ENCODE measurements at places on chromosomes 12 and 14.
A peak's percentile ranks its signal among the peaks of the same experiment; 100 is the strongest.

DNA sequence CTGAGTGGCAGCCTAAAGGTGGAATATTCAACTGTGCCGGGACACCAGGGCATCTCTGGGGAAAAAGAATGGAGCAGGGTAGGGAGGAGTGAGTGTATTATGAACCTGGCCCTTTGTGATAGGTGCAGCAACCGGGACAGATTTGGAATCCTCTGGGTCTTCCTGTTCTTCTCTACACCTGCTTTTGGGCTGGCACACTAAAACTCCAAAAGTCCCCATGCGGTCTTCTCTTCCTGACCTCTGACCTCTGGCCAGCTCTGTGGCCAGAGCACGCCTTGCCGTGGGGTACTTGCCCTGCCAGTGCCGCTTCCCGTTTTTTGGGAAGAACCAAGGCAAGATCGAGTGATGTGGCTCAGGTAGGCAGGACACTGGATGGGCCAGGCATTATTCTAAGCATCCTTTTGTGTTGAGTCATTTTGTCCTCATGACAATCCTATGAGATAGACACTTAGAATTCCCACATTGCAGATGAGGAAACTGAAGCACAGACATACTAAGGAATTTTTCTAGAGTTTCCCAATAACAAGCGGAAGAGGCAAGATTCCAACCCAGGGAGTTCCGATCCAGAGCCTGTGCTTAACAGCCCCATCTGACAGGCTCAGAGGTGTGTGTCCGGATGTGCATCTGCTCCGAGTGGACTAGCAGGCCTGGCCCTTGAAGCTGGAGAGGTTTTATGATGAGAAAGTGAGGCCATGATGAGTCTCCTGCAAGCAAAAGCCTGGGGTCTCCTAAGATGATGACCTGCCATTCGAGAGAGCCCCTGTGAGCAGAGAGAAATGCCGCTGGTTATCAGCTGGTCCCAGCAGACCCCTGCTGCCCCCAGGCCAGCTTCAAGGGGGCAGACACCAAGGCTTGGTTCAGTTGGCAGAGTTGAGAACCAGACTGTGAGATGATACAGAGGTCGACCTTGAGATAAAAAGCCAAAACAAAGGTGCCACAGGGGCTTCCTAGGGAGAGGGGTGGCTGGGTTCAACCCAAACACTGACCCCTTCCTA, 67.9 kb upstream of the ESRRB start:
- DNase-seq, result no peak

- DNase-seq, result no peak
Measured at GRCh38 chr14:78710963-78711362, 540.8 kb downstream of the NRXN3 start.

DNA sequence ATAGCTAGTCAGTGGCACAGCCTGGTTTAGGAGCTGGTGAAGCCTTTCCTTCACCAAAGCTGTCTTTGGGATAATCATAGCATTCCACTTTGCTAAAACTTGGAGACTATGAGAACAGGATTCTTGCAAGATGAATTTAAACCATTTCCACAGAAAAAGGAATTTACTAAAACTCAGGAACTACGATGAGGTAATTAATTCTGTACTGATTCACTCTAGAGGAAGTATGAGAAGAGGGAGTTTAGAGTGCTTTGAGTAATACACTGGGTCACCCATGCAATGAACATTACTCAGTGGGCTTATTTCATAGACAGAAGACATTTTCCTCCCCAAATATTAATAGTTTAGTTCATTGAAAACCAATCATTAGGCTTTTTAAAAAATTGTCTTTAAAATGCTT, 73.0 kb downstream of the RMST start:
- no peak for DNase-seq

GRCh38 chr14:76123426-76124225, 28.1 kb upstream of the GPATCH2L start:
- DNase-seq, result no peak

DNA sequence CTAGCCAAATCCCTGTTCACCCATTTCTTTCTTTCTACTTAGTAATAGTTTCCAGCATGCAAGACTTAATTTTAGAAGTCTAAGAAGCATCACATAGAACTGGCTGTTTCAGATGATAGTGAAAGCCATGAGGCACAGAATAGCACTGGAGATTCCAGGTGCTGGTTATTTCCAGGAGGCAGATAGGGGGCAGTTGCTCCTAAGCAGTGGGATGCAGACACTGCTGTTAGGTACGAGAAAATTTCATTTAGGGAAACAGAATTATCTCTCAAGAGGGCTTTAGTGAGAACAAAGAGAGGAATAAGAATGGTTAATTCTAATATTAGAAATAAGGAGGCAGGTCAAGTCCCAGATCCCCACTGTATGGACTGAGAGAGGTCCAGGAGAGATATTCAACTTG, 3.6 kb upstream of the MDGA2 start:
- no peak for DNase-seq

DNA sequence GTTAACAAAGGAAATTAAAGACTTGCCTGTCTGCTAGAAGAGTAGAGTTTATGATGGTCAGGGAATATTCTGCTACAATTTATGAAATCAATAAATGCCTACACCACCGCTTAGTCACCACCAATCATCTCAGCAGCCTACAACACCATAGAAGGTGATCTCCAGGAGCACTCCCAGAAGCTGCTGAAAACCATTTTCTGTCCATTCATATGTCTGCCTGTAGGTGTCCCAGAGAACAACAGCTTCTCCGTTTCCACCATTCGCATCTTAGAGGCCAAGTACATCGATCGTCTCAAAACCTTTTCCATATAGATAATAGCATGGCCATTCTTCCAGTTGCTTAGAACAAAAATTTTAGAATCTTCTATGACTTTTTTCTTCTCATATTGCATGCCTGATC, 303.4 kb downstream of the KCNC2 start:
- DNase-seq, result no peak

DNA sequence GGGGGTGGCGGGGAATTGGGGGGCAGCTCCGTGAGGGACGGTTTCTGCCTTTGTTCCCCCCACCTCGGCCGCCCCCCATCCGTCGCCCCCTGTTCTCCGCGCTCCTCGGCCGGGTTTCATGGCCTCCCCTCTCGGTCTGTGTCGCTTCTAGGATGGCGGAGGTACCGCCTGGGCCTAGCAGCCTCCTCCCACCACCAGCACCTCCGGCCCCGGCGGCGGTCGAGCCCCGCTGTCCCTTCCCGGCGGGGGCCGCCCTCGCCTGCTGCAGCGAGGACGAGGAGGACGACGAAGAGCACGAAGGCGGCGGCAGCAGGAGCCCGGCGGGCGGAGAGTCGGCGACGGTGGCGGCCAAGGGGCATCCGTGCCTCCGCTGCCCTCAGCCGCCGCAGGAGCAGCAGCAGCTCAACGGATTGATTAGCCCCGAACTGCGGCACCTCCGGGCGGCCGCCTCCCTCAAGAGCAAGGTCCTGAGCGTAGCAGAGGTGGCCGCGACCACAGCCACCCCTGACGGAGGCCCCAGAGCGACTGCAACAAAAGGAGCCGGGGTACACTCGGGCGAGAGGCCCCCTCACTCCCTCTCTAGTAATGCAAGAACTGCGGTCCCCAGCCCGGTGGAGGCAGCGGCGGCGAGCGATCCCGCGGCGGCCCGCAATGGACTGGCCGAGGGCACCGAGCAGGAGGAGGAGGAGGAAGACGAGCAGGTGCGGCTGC, 575 bp downstream of the NAA30 start:
- peak; percentile 55 for DNase-seq

DNA sequence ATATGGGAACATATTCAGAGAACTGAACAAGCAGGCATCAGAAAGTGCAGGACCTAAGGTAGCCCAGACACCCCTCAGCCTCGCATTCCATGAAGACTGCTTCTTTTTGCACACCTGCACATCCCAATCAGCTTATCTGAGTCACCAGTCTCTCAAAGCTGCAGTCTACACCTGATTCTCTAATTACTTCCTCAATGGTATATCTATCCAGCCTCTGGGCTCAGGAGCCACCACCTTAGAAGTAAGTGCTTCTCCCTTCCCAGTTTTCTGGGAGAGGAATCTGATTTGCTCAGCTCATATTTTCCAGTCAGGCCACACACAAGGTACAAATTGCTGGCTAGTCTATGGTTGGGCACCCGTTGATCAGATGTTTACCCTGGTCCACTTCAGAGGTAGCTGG, 21.7 kb downstream of the TC2N start:
- no peak for DNase-seq

DNA sequence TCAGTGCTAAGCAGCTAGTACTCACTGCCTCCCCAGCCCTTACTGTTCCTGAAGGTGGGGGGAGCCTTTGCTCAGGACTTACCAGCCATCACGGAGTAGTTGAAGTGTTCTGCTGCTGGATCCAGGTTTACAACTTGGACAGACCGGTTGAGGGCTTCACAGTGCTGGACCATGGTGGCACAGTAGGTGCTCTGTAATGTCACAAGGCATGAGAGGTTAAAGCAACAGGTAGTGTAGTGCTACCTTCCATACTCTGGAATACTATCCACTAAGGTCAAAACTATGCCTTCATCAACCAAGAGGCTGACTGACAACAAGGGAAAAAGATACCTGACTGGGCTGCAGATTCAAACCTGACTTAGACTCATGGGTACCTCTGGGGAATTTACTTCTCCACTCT, 3.0 kb downstream of the GPN3 start:
- DNase-seq, result no peak

- no peak for DNase-seq
Measured at GRCh38 chr12:118299791-118300460, 72.8 kb downstream of the TAOK3 start.

DNA sequence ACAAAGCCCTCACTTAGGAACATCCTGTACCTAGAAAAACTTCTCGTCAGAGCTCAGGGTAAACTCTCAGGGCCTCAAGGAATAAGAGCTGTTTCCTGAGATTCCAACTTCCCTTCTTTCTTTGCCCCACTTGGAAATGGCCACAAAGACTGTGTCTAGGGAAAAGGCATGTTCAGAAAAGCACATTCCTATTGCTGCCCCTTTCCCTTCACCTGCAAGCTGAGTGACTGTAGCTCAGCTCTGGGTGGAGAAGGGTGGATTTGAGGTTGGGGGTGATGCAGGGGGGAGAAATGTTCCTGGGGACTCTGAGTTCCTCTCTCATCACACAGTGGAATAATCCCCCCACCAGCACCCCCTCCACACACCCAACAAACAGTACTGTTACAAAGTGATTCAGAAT, 6.8 kb downstream of the ENDOU start:
- DNase-seq, result no peak

DNA sequence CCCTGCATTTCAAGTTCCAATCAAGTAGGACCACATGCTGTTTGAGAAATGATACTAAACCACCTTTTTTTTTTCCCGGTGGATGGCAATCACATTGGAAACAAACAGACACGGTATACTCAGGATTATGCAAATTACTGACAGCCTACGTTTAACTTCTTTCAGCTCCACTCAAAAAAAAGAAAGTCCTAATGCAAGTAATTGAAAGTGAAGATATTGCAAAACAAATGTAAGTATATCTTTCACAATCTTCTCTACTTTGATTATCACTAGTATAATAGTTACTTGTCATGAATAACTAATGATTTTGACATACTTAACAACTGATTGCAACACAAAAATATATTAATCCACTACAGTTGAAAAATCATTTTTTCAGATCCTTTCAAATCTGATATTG, 2.6 kb upstream of the OSBPL8 start:
- no peak for DNase-seq

DNA sequence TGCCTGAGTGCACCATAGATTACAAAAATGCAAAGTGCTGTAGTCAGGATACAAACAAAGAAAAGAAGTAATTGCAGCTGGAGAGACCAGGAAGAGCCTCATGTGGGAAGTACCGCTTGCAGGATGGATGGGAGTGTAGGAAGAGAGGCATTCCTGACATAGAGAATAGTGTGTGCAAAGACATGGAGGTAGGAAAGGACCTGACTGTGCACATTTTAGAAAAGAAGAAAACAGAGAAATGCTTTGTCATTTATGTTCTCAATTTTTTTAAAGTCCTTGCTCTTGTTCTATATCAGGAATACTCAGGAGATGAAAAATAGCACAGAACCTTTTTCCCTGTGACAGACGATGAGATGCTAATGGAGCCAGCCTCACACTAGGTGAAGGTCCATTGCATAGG, 358.7 kb upstream of the TMPO start:
- DNase-seq, result no peak

- no peak for DNase-seq
Measured at GRCh38 chr12:80837342-80837978, 100.3 kb downstream of the LIN7A start.

DNA sequence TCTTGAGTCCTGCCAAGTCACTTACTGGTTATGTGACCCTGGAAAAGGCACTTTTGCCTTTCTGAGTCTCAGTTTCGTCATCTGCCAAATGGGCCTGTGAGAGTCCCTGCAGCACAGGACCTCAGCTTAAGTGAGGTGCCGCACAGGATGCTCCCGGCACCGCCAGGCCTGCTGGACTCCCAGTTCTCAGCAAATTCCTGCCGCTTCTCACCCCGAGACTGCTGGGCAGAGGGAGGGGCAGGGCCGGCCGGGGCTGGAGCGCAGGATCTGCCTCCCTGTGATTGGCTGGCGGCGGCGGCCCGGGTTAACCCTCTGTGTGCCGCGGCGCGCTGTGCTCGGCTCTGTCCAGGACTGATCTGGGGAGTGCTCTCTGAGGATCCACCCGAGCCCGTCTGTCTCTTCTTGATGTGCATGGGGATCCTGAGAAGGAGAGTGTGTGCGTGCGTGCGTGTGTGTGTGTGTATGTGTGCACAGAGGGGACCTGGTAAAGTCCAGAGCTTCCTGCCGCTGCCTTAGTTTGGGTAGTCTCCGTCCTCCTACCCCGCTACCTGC, 8.6 kb downstream of the SETD1B start:
- no peak for DNase-seq

- DNase-seq, result no peak
Measured at GRCh38 chr12:123655420-123655819, 15.5 kb upstream of the TCTN2 start.

DNA sequence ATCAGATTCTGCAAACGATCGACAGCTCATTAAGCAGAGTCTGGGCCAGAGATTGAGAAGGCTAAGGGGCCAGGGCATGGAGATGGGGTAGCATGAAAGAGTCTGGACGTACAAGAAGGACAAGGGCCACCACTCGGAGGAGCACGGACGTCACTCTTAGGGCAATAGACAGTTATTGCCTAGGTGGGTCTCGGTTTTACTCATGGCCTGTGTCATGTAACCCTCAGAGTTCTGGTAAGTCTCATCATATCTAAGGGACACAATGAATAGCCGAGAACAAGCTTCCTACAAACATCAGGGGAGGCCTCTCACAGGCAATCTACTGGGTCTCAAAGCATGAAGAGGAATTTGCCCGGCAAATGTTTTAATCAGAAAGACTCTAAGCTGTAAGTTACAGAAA, 30.4 kb upstream of the ITPK1 start:
- no peak for DNase-seq

GRCh38 chr14:57816568-57817284, 49.2 kb downstream of the SLC35F4 start:
- no peak for DNase-seq

DNA sequence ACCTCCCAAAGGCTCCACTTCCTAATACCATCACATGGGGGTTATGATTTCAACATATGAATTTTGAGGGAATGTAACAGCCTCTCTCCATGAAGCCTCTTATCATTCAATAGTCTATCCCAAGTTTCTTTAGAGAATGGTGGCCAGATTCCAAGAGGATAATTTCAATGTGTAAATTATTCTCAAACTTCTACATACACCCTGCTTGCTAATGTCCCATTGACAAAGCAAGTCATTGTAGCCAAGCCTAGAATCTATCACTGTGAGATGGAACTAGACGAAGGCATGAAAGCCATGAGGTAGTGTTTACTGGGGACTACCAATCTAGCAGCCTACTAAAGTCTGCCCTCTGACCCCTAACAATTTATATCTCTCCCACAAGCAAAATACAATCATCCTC, 3.8 kb downstream of the INHBC start:
- no peak for DNase-seq

GRCh38 chr12:50901685-50902113, 50.6 kb upstream of the HIGD1C start:
- DNase-seq, result no peak

GRCh38 chr14:92516966-92517506, 3.5 kb downstream of the RIN3 start:
- no peak for DNase-seq
